ENCODE measurements at places on chromosomes 4 and X.

DNA sequence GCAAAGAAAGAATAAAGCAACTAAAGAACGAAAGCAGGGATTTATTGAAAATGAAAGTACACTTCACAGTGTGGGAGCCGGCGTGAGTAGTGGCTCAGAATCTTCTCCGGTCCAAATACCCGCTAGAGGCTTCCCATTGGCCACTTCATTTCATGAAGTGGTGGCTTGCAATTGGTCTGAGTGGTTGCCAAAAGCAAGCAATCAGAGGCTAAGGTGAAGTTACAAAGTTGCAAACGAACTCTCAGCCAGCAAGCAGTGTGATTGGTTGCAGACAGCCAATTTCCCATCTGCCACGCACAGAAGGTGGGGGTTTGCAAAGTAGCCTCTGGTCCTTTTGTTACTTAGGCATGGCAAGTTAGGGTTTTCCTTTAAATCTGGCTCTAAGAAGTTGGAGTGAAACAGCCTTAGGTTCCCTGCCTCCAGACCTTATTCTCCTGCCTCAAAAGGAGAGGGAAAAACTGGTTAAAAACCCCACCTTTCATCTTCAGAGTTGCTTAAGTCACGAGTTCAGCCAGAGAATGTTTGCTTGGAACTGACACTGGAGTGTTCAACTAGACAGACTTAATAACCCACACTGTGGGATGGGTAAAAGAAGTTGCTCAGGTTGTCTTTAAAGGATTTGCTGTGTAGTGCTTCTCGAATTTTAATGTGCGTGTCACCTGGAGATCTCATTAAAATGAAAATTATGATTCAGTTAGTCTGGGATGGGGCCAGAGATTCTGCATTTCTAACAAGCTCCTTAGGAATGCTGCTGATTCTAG is 6.9 kb upstream of the CLOCK start:
- ATAC-seq: no peak

GRCh38 chr4:76787898-76788297 is 110.0 kb downstream of the SOWAHB start:
- no peak for ATAC-seq

DNA sequence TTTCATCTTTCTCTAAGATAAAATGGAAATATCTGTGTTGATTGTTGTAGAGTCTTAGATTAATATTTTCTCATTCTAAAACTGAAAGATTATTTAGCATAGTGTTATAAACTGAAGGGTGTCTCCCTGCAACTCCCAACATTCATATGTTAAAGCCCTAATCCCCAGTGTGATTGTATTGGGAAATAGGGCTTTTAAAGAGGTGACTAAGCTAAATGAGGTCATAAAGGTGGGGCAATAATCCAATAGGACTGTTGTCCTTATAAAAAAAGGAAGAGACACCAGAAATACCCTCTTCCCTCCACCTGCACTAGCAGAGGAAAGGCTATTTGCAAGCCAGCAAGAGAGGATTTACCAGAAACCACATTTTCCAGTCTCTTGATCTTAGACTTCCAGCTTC is 1626.4 kb downstream of the C4orf33 start:
- no peak for ATAC-seq

DNA sequence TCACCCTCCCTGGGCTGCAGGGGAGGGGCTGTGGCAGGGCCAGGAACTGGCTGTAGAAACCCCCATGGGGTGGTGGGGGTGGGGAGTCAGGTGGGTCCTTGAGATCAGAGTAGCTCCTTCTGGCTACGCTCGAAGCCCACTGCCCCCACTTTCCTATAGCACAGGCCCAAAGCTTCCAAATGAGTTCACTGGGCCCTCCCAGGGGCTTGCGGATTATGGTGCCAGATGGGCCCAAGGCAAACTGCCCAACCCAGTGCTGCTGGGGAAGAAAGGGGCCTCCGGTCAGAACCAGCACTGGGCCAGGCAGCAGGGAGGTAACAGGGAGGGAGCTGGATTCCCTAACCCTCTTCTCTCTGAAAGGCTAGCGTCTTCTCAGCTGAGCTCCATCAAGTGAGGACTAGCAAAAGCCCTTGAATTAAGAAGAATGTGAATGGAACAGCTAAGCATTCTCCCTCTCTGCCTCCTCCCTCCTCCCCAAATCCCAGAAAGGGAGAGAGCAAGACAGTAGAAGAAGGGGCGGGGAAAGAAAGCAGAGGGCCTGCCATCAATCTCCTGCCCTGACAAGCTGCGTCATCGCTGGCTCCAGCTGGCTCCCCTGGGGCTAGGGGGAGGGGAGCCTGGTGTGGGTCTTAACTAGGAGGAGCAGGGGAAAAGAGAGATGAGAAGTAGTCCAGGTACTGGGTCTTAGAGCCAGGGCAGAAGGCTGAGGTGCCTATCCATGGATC is 34.7 kb downstream of the FRMPD3 start:
- no peak for ATAC-seq

- ATAC-seq: no peak
Observed at GRCh38 chr4:36773467-36773866, 471.1 kb upstream of the NWD2 start.

DNA sequence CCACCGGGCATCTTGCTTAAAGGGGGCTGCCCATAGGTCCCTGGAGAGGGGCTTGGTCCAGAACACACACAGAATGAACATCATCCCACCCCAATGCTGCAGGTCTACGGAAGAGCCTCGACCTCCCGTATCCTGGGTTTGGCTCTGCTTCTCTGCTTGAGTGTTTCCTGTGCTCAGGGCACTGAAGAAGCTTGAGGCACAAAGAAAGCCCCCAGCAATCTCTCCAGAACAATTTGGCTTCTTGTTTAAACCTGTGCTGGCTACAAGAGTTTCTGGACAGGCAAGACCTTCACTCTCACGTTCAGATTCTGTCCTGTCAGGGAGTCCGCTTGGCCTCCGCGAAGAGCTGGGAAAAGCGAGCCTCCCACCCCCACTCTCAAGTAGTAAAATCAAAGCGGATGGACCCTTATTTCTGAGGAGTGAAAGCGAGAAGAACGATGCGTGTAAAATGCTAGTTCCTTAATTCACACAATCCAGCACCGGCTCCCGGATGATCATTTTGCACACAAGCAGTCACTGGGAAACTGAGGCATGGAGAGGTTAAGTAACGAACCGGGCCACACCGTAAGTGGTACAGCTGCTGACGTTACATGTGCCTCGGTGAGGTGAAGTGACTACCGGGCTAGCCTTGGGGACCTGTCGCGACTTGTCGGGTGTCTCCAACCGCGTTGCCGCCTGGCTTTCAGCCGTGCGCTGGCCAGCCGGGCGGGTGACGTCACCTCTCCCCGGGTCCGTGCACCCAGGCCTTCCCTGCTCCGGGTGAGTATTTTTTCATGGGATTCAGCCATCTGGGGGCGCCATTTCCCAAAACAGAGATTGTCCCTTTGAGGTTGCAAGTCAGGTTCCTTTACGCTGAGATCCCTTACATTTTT is 3.1 kb upstream of the SFRP2 start:
- no peak for ATAC-seq

DNA sequence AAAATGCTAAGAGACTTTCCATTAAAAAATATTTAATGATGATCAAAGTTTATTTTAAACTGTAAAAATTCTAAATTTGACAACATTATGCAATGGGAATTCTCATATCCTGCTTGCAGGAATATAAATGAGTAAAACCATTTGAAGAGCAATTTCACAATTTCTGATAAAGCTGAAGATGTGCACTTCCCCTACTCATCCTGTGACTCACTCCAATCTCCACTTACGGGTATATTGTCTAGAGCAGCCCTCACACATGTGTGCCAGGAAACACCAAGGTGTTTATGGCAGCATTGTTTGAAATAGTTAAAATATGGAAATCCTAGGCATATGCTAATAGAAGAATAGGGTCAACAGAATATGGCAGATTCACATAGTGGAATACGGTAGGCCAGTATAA is 158.4 kb downstream of the PDHA2 start:
- ATAC-seq: no peak

- ATAC-seq: no peak
Observed at GRCh38 chrX:17597836-17598439, 139.4 kb upstream of the SCML1 start.

GRCh38 chrX:40079572-40079971 is 18.2 kb downstream of the BCOR start:
- no peak for ATAC-seq

DNA sequence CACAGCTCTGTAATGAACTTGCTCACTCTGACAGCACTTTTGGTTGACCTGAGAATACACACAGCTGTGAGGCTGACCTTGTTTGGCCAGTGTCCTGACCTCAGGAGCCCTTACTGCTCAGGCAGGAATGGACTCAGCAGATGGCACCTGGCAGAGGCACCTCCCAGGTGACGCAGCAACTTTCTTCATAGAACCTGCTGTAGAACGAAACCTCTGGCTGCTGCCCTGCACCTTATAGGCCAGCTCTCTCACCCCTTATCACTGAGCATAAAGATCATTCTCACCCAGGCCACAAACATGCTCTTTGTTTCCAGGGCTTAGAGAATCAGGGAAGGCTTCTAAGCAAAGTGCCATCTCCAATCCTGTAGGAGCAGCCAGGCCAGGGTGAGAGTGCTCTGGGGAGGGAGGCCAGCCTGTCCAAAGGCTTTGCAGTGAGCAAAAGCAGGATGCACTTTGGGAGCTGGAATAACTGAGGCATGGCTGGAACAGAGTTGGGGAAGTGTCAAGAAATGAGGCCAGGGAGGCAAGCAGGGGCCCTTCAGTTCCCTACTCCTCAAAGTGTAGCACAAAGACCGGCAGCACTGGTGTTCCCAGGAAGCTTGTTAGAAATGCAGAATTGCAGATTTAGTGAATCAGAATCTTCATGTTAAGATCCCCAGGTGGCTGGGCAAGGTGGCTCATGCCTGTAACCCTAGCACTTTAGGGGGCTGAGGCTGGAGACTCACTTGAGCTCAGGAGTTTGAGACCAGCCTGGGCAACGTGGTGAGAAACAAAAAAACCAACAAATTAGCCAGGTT is 13.3 kb upstream of the CENPU start:
- no peak for ATAC-seq

GRCh38 chr4:5615496-5616075 is 92.8 kb downstream of the EVC2 start:
- no peak for ATAC-seq

GRCh38 chr4:52780206-52780605 is 29.0 kb upstream of the ERVMER34-1 start:
- no peak for ATAC-seq

DNA sequence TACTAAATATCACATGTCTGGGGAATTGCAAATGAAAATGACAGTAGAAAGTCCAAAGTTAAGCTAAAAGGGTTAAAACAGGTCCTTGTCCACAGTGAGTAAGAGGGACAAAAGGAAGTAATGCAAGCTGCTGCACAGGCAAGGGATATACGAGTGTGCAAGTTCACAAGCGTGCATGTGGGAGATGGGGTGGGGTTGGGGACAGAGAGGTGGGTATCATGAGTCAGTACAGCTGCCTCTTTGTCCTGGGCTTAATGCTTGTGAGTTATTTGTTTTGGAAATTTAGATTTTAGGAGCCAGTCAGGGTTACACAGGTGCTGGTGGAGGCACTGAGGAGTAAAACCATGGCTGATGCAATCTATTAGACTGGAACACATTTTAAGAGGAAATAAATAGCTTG is 3.3 kb upstream of the GPRASP2 start:
- no peak for ATAC-seq

DNA sequence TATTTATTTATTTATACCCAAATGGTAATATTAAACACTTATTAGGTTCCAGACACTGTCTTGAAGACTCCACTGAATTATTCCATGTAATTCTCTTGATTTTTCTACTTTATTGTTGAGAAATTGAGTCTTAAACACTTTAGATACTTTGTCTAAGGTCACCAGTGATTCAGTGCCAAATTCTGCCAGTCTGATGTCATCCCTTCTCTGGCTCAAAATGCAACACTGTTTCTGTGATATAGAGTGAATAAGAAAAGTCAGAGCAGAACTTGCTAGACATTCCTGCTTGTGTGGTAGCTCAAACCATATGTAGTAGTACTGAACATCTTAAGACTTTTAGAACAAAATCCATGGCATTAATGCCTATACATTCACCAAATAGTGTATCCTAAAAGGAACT is 164.3 kb downstream of the GABRB1 start:
- ATAC-seq: no peak

DNA sequence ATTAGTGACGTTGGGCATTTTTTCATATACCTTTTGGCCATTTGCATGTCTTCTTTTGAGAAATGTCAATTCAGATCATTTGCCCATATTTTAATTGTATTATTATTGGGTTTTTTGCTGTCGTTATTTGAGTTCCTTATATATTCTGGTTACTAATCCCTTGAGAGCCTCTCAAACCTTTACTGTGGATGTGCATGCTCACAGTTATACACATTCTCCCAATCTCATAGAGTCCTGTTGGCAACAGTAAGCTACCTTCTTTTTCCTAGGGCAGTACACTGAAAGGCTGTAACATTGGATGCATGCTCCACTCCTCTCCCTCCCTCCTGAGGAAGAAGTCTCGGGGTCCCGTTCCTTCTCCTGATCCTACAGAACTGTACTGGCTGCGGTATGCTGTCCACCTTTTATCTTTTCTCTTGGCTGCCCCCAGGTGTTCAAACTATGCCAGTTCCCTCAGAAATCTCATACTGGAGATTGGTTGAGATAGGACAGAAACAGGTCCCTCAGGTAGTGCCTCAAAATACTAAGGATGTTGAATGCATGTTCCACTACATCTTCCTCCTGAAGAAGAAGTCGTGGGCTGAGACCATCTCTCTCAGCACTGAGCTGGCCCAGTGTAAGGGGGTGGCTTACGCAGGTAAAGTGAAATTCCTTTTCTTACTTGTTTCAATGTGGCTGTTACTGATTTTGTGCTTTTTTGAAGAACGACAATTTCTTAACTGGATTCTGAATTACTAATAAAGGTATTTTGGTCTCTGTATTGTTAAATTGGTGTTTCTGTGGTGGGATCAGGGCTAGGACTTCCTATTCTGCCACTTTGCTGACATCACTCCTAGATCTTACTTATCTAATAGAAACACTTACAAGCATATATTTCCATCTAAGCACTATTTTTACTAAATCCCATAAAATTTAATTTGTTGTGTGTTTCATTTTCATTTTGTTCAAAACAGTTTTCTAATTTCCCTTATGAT is 145.4 kb upstream of the HUWE1 start:
- ATAC-seq: peak; percentile 78

DNA sequence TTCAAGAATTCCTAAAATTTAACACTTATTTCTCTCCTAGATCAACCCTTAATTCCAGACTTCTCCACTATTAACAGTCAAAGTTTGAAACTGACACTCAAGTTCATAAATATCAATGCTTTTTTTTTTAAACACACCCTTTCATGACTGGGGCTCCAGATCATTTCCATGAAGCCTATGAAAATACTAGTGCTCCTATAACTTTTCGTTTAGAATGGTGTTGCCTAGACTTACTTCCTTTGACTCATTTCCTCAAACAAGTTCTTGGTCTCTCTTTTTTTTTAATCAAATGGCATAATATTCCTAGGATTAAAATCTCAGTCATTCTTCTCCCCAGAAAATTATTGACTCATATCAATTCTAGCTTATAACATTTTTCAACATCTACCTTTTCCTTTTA is 13.1 kb downstream of the ZMAT1 start:
- ATAC-seq: no peak

DNA sequence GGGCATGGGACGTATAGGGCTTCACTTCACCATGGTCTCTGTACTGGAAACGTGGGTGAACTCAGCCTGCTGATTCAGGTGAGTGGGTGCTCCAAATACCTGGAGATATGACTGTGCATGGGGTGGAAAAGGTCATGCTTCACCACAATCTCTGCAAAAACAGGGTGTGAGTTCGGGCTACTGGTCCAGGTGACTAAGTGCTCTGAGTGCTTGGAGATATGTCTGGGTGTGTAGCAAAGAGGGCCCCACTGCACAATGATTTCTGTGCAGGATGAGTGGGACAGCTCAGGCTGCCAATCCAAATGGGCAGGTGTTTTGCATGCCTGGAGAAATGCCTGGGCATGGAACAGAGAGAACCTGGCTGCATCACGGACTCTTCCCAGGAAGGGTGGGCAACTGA is 11.2 kb upstream of the CPXCR1 start:
- no peak for ATAC-seq

- ATAC-seq: no peak
Observed at GRCh38 chr4:25788703-25789238, 74.0 kb downstream of the SEL1L3 start.

Data from activated CD4-positive, CD25-positive, alpha-beta regulatory T cell treated with anti-CD3 and anti-CD28 coated beads, Interleukin-2, amount 50 U/mL, for 24 hours (primary cell).